Activated CD4-positive, CD25-positive, alpha-beta regulatory T cell treated with anti-CD3 and anti-CD28 coated beads, Interleukin-2, amount 50 U/mL, for 16 hours (primary cell): ENCODE measurements at places on chromosomes 11 and 22.

DNA sequence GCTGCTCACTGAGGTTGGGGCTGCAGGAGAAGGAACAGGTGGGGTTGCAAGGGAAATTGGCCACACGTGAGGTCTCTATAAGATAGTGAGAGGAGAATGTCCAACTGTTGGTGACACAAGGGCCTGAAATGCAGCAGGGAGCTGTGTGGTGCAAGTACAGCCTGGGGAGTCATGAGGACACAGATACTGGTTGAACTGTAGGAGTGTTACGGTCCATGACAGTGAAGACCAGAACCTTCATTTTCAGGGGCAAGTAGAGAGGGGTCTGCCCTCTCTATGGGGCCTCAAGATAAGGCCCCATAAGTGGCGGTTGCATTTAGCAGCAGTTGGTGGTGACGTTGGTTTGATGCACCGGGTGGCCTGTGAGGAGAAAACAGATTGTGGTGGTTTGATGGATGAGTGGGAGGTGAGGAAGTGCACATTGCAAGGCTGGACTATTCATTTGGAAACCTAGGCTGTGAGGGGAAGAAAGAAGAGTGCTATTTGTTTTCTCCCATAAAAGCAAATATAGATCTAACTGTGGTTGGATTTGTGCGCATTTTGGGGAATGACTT lies 39.4 kb downstream of the MICAL2 start:
- DNase-seq, result no peak

GRCh38 chr11:34669458-34669857 lies 48.6 kb downstream of the EHF start:
- DNase-seq, result no peak

- no peak for DNase-seq
Measured at GRCh38 chr22:30880847-30881246, 87.7 kb downstream of the MORC2 start.

- DNase-seq, result no peak
Measured at GRCh38 chr11:26719998-26720397, 1.9 kb downstream of the SLC5A12 start.

DNA sequence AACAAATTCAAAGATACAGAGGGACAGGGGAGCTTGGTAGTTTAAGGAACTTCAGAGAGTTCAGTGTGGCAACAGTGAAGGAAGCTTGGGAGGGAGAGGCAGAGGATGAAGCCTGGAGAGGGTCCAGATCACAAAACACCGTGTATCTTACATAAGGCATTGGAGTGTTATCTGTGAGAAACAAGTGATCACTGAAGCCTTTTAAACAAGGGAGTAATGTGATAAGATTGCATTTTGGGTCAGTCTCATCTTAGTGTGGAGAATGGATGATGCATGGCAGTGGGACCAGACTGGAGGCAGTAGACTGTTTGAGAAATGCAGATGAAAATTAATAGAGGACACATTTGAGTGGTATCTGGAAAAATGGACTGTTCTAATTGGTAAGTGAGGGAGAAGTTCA lies 79.4 kb downstream of the EXT2 start:
- DNase-seq, result no peak

DNA sequence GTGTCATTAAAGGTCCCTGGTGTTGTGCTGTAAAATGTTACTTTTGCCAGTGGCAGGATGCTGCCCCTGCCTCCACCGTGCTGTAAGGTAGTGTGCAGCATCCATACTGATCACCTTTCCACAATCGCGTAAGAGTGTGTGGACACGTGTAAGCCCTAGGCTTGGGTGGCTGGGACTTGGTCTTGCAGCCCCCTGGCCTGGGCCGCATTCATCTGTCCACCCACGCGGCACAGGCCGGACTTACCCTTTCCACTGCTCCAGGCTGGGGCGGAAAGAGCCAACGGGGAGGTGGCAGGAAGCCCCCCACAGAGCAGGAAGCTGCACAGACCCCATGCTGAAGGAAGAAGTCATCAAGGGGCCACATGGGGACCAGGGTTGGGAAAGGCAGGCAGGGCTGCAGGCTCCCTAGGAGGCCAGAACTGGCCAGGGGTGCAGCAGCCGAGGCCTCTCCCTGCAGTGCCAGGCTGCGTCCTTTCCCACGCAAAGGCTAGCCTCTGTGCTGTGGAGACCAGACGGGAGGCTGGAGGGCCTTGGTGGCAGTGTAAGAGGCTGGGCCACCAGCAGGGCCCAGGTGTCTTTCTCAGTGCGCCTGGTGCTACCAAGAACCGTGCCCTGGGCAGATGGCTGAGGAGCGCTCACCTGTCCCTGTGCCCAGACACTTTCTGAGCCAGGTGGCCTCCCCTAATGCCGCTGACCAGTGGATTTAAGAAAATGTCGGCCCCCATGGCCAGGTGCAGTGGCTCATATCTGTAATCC lies 11.7 kb upstream of the TMEM191C start:
- DNase-seq, result no peak

- DNase-seq, result no peak
Measured at GRCh38 chr11:129041611-129042018, 98.9 kb upstream of the TP53AIP1 start.

- DNase-seq, result no peak
Measured at GRCh38 chr11:31819621-31820437, 8.7 kb upstream of the PAX6 start.

- DNase-seq, result no peak
Measured at GRCh38 chr22:38017272-38017920, 33.0 kb upstream of the SOX10 start.

DNA sequence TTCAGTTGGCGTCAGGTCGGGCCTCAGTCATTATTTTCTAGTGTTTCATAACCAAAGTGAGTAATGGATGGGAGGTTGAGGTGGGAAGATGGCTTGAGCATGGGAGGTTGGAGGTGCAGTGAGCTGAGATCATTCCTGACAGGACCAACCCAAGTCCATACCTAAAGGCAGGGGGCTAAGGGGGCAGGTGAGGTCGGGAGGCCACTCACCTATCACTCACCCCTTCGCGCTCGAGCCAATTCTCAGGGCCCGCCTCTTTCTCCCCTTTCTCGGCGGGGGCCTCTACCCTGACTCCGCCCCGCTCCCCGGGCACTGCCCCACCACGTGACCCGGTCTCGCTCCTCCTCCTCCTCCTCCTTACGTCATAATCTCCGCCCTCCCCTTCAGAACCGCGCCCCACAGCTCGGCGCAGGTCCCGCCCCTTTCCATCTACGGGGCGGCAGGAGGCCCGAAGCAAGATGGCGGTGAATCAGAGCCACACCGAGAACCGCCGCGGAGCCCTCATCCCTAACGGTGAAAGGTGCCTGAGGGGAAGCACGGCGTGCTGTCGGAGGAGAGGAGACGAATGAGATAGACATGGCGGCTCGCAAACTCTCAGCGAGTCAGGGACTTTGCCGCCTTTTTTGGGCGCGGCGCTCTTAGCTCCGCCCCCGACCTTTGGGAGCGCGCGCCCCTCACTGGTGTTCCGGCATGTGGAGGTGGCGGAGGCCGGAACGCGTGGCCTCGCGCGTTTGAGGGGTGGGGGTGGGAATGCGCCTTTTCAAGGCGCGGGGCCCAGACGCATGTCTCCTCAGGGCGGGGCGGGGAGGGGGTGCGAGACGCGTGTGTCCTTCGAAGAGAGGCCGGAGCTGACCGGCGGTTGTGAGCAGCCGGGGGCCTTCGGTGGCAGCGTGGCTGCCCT lies at the start of gene WBP2NL:
WBP2NL (plus strand) TSS at position 428 of the 901 bp plus-strand sequence; CDS start at position 459, 31 bp downstream.
- peak; percentile 79 for DNase-seq

DNA sequence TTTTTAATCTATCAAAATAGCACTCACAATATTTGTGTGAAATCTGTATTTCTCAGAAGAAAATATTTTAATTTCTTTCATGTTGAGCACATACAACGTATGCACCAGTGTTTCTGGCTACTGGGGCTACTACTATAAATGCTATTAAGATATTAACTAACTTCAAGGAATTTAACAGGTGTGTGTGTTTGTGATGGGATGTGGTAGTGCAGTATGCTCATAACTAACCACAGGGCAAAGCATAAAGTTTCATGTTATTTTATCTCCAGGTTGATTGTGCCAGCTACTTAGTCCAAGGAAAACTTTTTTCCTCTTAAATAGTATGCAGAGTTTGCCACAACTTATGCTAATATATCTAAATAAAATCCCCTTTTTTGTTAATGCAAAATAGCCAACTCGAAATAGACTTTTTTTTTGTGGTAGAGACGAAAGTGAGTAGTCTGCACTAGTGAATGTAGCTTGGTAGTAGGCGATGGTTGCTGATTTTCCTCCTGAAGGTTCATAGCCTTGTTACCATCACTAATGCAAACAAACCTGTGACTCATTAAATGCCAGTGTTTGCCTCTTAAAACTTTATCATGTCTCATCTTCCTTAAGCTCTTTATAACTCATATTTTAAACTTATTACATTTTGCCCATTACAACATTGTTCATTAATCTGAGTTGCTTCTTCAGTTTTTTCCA lies 565.5 kb upstream of the ANO3 start:
- DNase-seq, result no peak

- DNase-seq, result no peak
Measured at GRCh38 chr22:45296628-45297297, 12.0 kb downstream of the UPK3A start.

- no peak for DNase-seq
Measured at GRCh38 chr11:26193694-26194365, 138.1 kb upstream of the ANO3 start.

DNA sequence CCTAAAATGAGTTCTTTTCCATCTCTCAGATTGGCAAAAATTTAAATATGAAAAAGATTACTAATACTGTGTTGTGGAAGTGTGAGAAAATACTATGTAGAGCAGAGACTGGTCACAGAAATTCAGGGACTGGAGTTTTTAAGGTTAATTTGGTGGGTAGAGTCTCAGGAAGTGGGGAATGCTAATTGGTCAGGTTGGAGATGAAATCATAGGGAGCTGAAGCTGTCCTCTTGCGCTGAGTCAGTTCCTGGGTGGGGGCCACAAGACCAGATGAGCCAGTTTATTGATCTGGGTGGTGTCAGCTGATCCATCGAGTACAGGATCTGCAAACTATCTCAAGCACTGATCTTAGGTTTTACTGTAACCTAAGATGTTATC lies 29.4 kb upstream of the TMEM86A start:
- no peak for DNase-seq

DNA sequence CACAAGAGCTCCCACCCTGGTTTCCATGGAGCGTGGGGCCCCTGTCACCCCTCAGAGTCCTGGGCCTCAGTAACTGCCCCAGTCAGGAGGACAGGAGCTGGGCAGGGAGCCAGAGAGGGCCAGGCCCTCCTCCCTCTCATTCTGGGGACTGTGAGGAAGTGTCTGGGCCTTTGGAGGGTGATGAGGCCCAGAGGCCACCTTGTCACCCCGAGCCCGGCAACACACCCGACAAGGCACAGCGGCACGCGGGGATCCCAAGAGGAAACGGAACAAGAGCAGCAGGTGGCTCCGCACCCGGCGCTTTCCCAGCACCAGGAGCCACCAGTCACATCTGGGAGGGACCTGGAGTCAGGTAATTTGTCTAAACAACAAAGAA lies 72.1 kb downstream of the CELSR1 start:
- DNase-seq, result no peak

DNA sequence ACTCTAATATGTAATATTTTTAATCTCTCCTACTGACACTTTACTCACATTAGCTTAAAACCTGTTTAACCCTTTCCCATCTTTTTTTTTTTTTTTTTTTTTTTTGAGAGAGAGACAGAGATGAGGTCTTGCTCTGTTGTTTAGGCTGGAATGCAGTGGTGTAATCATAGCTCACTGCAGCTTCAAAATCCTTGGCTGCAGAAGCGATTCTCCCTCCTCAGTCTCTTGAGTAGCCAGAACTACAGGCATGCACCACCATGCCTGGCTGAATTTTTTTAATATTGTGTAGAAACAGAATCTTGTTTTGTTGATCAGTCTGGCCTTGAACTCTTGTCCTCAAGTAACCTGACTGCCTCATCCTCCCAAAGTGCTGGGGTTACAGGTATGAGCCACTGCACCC lies 37.3 kb downstream of the PAMR1 start:
- no peak for DNase-seq

GRCh38 chr11:68842427-68843051 lies 823 bp upstream of the CPT1A start:
- no peak for DNase-seq

DNA sequence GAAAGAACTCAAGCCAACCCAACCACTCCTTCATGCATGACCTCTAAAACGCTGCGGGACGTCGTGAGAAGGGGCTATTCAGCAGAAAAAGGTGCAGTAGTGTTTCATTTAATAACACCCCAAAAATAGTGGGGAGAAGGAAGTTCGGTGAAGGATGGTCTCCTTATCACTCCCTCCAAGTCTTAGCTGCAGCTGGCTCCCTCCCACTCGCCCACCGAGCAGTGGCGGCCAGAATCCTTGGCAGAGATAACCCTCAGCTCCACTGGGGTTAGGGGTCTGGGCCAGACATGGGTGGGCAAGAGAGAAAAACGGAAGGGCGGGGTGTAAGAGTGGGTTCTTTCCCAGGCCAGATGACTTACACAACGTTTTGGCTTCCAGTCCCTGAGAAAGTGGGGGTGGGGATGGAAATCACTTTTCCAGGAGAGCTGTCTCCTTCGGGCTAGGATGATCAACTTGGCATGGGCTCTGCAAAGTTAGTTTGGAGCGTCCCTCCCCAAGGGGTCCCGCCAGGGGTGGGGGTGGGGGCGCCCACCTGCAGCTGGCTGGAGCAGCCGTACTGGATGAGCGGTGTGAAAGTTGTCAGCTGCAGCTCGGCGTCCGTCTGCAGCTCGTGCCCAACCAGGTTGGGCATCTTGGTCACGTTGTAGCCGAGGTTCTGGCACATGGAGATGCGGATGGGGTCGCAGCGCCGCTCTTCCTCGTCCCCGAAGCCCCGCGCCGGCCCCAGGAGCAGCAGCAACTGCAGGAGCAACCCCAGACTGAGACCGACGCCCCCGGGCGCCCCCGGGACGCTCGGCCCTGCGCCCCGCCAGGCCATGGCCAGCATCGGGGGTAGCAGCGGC lies 705 bp downstream of the FZD4 start:
- DNase-seq, result no peak

GRCh38 chr11:107691000-107691750 lies 20.7 kb downstream of the SLN start:
- DNase-seq, result no peak

DNA sequence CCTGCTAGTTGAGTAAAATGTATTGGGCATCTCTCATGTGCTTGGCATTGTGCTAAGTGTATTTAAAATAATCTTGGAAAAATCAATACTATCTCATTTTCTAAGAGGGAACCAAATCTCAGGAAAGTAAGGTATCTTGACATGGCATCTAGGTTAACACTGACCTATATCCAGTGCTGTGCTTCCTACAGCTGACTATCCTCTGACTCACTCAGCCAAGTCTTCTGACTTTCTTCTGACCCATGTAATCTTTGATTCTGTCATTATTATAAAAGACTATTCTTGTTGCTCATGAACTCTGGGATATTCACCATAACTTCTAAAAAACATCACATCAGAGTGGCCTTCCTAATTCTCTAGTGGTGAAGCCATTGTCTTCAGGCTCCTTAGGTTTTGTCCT lies 304.1 kb upstream of the TENM4 start:
- no peak for DNase-seq

GRCh38 chr11:96817482-96818399 lies 427.9 kb downstream of the JRKL start:
- DNase-seq, result no peak

- no peak for DNase-seq
Measured at GRCh38 chr11:18312012-18312411, 9.9 kb downstream of the HPS5 start.

- no peak for DNase-seq
Measured at GRCh38 chr11:36009473-36009872, 65.6 kb downstream of the LDLRAD3 start.
